ENCODE measurements at places on chromosomes 1 and 21.

DNA sequence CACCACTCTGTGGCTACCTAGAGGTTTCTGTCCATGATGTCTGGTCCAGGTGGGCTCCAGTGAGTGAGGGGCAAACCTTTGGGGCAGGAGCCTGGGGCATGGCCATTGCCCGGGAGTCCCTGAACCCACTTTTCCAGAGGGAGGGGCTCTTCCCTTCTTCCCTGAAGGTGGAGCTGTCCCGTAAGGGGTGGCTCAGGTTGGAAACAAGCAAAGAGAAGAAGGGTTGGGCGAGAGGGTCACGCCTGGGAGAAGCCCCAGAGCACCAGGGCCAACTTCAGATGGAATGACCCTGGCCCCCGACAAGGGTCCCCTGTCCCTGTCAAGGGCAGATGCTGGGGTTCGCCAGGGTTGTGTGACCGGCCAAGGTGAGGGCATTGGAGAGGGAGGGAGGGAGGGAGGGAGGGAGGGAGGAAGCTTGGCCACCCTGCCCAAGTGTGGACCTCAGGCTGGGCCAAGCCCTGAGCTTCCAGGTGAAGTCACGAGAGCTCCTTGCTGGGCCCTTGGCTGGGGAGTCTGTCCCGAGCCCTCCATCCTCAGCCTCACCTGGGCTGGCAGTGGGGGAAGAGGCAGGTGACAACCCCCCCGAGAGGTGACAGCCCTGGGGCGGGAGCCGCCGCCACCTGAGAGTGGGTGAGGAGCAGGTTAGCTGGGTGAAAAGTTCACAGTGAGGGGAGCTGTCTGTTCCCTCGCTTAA, 69.6 kb downstream of the DHRS3 start:
- DNase-seq: no peak

GRCh38 chr1:177979272-177979671, 9.4 kb upstream of the SEC16B start:
- no peak for DNase-seq

GRCh38 chr1:68157416-68157815, 74.9 kb downstream of the WLS start:
- no peak for DNase-seq

GRCh38 chr1:54156201-54156600, 3.4 kb upstream of the CDCP2 start:
- no peak for DNase-seq

DNA sequence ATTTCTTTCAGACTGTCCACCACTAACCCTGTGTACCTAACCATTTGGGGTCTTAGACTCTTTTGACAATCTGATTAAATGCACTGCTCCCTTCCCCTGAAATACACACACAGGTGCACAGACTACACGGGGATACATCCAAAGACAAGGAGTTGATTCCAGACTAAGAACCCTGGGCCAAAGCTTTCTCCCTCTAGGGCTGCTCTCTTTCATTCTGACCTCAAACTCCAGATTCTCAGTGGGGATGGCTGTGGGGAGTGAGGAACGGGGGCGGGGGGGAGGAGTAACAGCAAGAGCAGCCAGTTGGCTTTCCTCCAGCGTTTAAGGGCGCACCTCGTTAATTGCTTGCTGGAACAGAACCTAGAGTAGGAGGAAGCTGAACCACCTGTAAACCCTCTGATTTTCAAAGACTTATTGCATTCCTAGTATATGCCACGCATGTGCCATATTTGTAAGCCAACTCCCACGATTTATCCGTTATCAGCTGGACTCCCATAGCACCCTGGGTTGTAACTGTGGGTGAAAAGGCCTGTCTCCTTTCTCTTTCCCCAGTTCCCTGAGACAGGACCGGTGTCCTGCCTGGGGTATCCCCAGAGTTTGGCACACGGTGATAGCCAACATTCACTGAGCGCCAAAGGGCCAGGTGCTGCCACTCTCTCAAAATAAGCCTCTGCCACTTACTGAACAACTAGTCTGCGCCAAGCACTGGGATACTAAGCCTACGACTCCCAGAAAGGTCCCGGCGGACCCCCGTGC, 920 bp downstream of the MTHFR start:
- no peak for DNase-seq

GRCh38 chr1:214551436-214552173, at the start of gene PTPN14:
TSS of gene PTPN14 (minus strand) at chr1:214551602. CDS start at chr1:214464803, 86,799 bp downstream.
- DNase-seq: peak; percentile 66

DNA sequence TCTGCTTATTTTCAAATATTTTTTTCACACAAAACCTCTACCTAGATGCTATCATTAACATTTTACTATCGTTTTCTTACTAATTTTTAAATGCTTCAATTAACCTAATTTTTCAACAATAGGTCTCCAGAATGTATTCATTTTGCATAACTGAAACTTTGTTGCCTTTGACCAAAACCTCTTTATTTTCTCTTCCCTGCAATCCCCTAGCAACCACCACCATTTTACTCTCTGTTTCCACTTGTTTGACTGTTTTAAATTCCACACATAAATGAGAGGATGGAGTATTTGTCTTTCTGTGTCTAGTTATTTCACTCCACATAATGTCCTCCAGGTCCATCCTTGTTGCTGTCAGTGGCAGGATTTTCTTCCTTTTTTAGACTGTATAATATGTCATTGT, 9.5 kb upstream of the F13B start:
- no peak for DNase-seq

DNA sequence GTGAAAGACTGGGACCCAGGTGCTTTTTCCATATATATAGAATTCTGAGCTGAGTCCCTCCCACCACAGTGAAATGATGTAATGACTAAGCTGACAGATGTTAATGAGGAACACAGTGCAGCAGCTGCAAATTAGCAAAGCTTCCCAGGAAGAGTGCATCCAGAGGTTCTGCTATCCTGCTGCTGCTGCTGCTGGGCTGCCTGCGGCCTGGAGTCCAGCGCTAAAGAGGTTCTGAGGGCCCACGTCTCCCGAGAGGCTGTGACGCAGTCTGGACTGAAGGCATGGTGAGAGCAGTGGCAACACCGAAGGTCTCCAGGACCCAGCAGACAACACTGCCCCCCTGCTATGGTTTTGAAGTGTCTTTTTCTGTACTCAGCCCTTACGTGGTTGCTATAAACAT, 63.9 kb downstream of the URB2 start:
- no peak for DNase-seq
